ENCODE measurements at places on chromosomes 3 and 15.

GRCh38 chr3:17091910-17092582 lies 207.3 kb downstream of the PLCL2 start:
- no peak for DNase-seq

DNA sequence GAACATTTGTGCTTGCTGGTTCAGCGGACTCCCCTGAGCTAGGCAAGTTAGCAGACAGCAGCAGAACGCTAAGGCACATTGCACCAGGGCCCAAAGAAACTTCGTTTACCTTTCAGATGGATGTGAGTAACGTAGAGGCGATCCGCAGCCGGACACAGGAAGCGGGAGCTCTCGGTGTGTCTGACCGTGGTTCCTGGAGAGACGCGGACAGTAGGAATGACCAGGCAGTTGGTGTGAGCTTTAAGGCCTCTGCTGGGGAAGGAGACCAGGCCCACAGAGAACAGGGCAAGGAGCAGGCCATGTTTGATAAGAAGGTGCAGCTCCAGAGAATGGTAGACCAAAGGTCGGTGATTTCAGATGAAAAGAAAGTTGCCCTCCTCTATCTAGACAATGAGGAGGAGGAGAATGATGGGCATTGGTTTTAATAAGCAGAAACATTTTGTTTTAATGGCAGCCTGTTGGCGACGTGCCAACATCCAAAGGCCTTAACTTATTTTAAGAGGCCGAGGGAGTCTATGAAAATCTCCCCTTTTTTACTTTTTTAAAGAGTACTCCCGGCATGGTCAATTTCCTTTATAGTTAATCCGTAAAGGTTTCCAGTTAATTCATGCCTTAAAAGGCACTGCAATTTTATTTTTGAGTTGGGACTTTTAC lies 27.9 kb downstream of the SYNM start:
- DNase-seq, result no peak

DNA sequence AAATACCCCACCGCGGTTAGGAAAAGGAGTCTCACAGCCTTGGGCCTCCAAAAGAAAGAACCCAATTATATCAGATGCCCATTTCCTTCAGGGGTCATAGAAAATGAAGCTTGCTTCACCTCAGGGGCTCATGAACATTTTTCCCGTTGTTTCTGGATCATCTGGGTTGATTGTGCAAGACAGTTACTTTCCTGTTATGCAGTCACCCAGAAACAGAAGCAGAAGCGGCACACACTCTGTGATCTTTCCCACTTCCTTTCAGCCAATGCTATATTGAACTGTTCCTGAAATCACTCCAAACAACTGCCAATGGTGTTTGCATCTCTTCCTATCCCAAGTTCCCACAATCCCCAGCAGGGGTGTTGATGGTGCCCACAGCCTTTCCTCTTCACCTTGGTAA lies 295.6 kb upstream of the RASGRP1 start:
- no peak for DNase-seq

GRCh38 chr3:15355086-15355485 lies 22.7 kb upstream of the SH3BP5 start:
- no peak for DNase-seq
